Activated CD4-positive, alpha-beta T cell treated with anti-CD3 and anti-CD28 coated beads, Interleukin-2, amount 50 U/mL, for 4 hours (primary cell): ENCODE measurements at places on chromosomes 4 and X.

DNA sequence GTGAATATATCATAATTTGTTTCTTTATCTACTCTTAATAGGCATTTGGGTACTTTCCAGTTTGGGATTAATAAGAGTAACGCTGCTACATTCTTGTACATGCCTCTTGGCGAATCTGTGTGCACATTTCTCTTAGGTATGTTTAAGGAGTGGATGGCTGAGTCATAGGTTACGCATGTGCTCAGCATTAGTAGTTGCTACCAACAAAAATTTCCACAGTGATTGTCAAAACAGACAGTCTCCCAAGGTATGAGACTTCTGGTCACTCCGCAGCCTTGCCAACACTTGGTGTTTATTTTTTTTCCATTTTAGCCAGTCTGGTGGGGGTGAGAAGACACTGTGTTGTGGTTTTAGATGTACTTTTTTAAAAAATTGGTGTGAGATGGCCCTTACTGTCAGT, 44.6 kb downstream of the FGFBP1 start:
- DNase-seq, result no peak

DNA sequence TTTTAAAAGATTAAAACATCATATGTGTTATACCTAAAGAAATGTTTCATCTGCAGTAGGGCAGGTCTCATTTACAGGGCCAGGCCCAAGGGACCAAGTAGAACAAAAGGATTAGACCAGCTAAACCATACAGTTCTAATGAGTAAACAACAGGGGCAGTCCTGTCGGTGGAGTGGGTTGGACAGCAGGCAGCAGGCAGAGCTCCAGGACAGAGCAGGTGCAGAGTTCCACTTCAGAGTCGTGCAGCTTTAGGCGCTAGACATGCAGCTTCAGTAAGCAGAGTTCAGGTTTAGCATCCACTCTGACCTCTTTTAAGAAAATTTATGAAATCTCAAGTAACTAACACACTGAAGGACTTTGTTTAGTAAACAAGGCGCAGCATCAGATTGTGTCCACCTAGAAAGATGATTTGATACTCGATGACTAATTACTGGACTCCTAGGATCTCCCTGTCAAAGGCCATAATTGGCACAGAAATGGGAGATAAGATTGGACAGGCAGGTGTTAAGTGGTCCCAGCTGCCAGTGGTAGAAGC, 487.7 kb upstream of the INTU start:
- DNase-seq, result no peak

GRCh38 chrX:66046612-66047235, 6.8 kb upstream of the VSIG4 start:
- DNase-seq, result peak; percentile 12

DNA sequence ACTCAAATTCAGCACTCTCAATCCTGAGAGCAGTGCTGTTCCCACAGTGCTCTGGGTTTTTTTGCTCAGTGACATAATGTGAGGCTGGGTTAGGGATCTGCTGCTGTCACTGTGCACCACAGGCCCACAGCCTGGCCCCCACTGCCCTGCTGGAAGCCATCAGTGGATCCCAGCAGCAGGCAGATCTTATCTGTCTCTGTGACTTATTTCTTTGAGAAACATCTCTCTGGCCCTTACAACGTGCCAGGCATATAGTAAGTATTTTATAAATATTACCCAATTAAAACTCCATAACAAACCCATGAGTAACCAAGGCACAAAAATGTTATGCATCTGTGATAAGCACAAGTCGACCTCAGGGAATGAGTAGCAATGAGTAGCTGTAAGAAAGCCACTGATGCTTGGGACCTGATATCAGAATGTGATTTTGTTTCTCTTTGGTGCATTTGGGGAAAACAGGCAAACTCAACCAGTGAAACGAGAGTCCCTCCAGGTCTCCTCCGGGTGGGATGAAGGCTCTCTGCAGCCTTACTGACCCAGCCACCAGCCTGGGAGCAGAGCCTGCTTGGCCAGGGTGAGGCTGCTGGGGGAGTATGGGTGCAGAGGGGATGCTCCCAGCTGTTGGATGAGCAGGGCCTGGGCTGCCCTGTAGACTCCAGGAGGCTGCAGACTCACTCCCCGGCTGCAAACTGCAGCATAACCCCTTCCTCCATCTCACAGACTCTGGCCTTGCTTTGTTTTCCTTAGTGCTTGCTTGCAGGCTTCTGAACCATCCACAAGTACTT, 172.7 kb upstream of the LNX1 start:
- DNase-seq, result no peak

DNA sequence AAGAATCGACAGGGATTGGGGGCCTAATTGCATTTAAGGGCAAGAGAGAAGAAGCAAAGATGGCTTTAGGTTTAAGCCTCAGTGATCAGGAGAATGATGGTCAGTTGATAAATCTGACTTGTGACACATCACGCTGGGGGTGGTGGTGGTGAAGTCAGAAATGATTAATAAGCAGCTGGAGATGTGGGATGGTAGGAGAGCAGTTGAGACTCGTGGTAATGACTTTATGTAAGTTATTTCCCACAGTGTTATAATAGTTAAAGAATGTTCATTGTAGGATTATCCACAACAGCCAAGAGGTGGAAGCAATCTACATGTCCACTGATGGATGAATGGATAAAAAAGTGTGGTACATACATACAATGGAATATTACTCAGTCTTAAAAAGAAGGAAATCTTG, 178.9 kb upstream of the GPC4 start:
- DNase-seq, result no peak

DNA sequence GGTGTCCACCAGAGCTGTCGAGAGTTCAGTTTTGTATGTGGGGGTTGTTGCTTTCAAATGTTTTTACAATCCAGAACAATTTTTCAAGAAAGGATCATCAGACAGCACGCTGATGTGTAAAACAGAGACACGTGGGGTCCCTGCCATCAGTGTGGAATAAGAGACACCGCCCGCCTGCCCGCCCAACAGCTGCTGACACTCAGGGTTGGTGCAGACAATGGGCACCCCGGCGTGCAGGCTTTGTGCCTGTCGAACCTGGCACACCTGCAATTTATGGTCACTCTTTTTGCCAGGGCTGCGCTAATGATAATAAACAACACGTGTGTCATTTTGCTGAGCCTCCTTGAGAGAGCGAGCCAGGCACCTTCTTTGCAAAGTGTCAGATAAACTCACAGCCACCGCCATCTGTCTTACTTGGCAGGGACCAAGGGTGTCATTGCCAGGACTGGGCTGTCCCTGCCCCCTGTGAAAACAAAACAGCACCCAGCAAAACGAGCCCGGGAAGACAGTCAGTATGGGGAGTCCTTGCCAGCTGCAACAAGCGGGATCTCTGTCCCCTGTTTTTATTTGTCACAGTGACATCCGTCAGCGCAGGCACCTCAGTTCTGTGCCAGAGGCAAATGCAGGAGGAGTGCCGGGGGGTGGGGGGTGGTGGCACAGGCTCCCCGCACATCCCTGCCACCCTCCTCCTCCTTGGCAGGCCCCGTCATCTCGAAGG, 69.1 kb downstream of the PSAPL1 start:
- no peak for DNase-seq

DNA sequence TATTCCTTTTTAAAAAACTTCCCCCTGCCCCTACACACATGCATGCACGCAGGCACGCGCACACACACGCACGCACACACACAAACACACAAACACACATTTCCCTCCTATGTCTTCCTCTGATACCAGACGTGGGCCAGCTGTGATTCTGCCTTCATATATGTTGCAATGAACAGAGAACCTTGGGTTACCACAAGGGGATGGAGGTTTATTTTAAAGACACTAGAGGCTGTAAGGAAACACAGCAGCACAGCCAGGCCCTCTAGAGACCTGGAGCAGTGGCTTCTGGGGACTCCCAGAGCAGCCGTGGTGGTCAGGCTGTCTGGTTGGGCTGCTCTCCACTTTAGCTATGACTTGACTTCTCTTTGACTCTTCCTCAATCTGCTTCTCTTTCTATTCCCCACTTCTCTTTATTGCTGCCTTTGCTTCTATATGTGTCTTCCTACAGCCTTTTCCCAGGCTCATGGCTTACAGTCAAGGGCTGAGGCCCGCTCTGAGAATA, 3.2 kb upstream of the TLR10 start:
- no peak for DNase-seq

GRCh38 chrX:42886519-42886918, 108.6 kb upstream of the PPP1R2C start:
- DNase-seq, result no peak
